Heart right ventricle (tissue), 16 donors: ENCODE measurements at places on chromosomes 12 and 14. TPM values are rescaled to one million over a fixed set of nuclear protein-coding genes. Genes with fewer than 3 reads are reported as not detected.

- no peak for DNase-seq
Observed at GRCh38 chr14:80606347-80606772, 335.2 kb downstream of the CEP128 start.

DNA sequence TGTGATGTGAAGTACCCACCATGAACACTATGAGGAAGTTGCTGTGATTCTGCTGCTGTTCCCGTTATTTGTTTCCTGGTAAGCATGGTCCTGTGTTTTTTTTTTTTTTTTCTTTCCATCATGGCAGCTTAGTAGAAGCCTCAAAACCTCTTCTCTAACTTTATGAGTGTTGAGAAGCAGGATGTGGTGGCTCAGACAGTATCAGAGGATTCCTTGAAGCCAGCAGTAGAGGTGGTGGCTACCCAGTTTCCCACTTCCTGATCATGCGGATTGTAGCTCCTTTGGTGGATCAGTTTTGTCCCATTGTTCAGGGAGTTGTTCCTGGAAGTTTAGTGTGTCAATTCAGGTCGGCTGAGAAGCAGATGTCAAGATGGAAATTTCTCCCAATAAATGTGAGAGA, 175.8 kb downstream of the ATP23 start:
- no peak for DNase-seq

GRCh38 chr14:77950371-77951063, 150.6 kb downstream of the ADCK1 start:
- DNase-seq, result no peak

DNA sequence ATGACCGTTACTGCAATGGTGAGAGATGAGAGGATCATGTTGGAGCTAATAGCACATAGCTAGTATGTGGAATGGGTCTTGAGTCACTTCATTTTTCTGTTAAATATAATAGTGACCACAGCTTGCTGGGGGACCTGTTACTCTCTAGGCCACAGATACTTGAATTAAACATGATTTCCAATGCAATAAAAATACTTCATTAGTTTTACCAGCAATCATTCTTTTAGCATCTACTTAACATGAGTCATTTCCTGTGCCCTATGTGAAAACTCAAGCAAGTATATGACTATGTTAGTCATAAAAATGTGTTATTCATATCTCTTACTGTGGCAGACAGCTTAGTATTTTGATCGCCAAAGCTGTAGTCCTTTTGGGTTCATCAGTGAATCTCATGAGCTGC, 798.8 kb downstream of the SLC16A7 start:
- no peak for DNase-seq

DNA sequence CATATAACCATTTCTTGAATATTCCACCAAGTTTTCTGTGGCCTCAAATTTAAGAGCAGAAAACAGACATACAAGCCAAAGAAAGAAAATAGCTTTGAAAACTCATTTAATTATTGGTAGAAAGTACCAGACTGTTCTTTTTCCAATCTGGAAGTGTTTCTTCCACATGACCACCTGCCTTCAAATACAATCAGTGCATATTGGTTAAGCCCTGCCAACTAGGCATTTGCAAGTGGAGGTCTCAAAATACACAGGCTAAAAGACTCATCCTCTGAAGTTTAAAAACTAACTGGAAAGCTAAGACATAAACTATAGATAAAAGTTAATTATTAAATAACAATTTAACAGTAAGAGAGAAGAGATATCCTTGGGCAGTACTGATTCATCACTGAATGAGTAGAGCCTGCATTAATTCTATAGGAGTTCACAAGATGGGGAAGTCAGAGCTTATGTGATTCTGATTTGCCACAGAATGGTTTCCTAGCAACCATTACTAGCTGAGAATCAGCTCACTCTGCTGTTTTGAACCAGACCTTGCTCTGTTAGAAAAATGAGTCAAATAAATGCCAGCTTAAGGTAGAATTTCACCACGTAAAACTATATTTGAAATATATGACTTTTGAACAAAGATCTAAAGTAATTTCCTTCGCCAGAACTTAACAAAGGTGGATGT, 433.8 kb downstream of the FUT8 start:
- DNase-seq, result no peak

Gene GPR137C
- polyA plus RNA-seq, result 1.4 TPM

Gene PAWR
- polyA plus RNA-seq, result 11.6 TPM

Gene AMN
- polyA plus RNA-seq, result 0.15 TPM

Gene CEBPE
- polyA plus RNA-seq, result 0.07 TPM
